ENCODE measurements at places on chromosomes 16 and 17. TPM values are rescaled to one million over a fixed set of nuclear protein-coding genes. Genes with fewer than 3 reads are reported as not detected.

The MT1F gene
- total RNA-seq = 36.3 TPM

The ELP5 gene
- 38.8 TPM for total RNA-seq

The CANT1 gene
- total RNA-seq = 27.6 TPM

The SPATA32 gene
- total RNA-seq = not detected

The C16orf54 gene
- 2.5 TPM for total RNA-seq

The CCL8 gene
- not detected for total RNA-seq

The CFAP119 gene
- total RNA-seq = 8.9 TPM

The SPHK1 gene
- 3.9 TPM for total RNA-seq

The SPATA22 gene
- not detected for total RNA-seq

The HYDIN gene
- not detected for total RNA-seq

The NHERF2 gene
- not detected for total RNA-seq

The KRT16 gene
- not detected for total RNA-seq

The NKD1 gene
- not detected for total RNA-seq

The FBXO39 gene
- total RNA-seq = not detected

The GNG13 gene
- total RNA-seq = not detected

The SLC13A2 gene
- not detected for total RNA-seq

The CDH3 gene
- total RNA-seq = not detected

The ZMYND15 gene
- total RNA-seq = not detected

The CIBAR2 gene
- total RNA-seq = not detected

The CRHR1 gene
- total RNA-seq = not detected

The PSMD3 gene
- total RNA-seq = 87.1 TPM

The BTBD17 gene
- total RNA-seq = not detected

The NPTX1 gene
- total RNA-seq = not detected

The ZNF624 gene
- total RNA-seq = 4.8 TPM

The LITAFD gene
- 0.45 TPM for total RNA-seq

The NATD1 gene
- 0.45 TPM for total RNA-seq

The ZNF594 gene
- total RNA-seq = 14.5 TPM

The TTLL6 gene
- total RNA-seq = not detected

The OR3A3 gene
- not detected for total RNA-seq
